ENCODE measurements at places on chromosomes 6 and 20.
A peak's percentile ranks its signal among the peaks of the same experiment; 100 is the strongest.

- no peak for DNase-seq
These were observed 60.4 kb downstream of the SRC start for GRCh38 chr20:37406010-37406998.

DNA sequence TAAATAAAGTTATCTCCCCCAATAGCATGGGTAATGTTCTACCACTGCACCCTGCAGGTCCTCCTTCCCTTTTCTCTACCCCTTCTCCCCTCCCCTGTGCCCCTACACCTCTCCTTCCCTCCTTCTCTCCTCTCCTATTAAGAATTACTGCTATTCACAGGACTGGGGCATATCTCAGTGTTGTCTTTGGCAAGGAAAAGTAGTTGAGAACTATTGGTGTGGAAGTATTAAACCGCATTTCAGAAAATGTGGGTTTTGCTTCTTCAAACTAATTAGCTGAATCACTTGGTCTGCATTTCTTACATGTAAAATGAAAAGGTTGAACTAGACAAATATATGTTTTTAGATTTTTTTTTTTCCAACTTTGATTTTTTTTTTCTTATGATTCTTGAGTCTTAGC lies 296.3 kb downstream of the CDKAL1 start:
- no peak for DNase-seq

DNA sequence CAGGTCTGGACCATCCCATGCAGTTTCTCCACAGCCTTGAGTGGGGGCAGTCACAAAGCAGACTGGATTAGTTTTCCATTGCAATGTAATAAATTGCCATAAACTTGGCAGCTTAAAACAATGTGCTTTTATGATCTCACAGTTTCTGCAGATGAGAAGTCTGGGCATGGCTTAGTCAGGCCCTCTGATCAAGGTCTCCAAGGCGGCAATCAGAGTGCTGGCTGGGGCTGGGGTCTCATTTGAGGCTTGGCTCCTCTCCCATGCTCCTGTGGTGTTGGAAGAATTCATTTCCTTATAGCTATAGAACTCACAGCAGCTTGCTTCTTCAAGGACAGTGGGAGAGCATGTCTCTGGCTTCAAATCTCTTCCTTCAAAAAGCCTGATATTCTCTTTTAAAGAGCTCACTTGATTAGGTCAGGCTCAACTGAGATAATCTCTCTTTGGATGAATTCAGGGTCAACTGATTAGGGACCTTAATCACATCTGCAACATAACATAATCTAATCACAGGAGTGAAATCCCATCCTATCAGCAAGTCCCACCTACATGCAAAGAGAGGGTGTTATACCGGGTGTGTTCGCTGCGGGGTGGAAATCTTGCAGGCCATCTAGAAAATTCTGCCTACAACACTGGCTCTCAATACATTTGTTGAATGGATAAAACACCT lies 77.4 kb upstream of the SULF2 start:
- DNase-seq = no peak

DNA sequence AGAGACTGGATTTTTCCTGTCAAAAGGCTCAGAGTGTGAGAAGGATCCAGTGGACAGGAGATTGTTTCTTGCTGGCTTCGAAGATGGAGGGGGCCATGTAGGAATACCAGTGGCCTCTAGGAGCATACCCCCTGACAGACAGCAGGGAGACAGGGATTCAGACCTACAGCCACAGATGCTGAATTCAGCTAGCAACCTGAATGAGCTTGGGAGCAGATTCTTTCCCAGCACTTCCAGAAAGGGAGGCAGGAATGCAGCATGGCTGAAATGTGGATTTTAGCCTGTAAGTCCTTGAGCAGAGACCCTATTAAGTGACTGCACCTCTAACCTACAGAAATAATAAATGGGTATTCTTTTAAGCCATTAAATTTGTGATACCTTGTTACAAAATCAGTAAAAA lies 44.6 kb downstream of the STXBP5 start:
- DNase-seq = no peak

DNA sequence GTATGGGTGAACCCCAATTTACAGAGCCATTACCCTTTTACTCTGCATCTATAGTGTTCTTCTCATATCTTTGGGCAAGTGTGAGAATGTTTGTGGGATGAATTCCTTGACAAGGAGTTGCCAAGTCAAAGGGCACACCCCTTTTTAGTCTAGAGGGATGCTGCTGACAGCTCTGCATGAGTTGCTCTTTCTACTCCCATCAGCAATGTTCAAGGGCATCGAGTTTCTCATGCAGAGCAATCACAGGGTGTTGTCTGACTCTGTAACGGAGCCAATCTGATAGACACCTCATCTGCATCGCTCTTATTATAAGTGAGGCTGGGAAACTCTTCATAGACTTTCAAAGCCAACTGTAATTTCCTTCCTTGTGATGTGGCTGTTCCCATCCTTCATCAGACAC lies 77.4 kb downstream of the EDN3 start:
- DNase-seq = no peak

GRCh38 chr6:24908650-24909035 lies 27.1 kb downstream of the RIPOR2 start:
- no peak for DNase-seq

- DNase-seq = no peak
These were observed 144.3 kb downstream of the TBC1D7 start for GRCh38 chr6:13184089-13184468.

DNA sequence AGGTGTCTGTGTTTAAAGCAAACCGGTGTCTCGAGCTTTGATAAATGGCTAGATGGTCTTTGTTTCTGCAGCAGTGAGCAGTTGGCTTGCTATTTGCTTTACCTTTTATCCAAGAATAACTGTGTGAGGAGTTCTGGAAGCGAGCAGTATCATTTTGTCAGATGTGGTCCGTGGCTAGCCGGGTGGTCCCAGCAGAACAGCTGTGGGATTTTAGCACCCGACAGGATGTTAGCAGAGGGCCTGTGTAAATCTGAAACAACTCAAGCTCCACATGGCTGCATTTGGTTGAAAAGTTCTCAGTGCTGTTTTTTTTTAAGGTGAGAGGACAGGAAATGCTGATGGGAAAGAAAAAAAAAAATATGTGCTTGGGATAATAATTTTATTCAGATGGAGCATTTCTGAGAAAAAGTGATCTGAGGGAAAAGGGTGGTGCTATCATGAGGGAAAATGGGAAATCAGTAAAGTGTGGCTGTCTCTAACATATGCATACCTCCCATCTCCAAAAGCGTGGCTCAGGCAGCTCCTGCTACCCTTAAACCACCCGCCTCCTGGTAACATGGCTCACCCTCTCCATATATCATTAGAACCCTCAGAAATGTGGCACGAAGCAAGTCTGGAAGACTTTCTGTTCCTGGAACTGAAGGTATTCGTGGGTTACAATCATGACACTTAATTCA lies 215.4 kb downstream of the TSHZ2 start:
- DNase-seq = no peak

GRCh38 chr6:116876107-116876506 lies 935 bp upstream of the RFX6 start:
- no peak for DNase-seq

DNA sequence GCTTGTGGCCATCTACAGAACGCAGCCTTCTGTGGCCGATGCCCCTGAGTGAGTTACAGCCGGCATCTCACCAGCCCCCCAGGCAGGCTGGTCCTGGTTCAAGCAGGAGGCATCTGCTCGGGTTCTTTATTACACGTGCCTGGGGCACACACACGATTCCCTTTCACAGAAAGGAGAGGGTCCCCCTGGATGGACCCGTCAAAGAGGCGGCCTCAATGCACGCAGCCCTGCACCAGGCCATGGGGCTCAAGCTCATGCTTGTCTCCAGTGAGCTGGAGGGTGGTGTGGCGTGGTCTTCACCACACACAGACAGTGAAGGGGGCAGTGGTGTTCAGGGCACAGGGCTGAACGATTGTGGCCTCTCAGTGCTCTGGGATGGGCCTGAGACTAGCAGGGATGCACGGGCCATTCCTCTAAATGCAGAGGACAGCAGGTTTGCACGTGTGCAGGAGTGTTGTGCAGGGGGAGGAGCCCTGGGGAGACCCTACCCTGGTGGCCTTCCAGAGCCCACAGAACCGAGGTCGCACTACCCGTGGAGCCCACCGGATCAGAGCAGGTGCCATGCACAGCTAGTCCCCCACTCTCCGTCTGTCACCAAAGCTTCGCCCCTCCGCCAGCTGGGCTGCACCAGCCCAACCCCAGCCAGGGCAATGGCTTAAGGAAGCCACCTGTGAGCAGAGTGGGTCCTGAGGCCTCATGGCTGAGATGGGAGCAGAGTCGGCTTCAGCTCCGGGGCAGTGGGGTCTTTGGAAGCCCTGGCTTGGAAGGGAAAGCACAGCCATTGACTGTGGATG lies 23.1 kb downstream of the FRMD1 start:
- no peak for DNase-seq

DNA sequence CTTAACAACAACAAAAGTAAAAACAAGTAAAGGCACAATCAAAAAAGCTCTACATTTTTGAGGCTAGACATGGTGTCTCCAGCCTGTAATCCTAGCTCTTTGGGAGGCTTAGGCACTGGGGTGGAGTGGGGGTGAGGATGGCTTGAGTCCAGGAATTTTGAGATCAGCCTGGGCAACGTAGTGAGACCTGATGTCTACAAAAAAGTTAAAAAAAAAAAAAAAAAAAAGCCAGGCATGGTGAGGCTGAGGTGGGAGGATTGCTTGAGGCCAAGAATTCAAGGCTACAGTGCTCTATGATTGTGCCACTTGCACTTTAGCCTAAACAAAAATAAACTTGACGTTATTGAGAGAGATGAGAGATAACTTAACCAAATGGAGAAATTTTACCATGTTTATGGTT lies 60.1 kb downstream of the QKI start:
- DNase-seq = no peak

DNA sequence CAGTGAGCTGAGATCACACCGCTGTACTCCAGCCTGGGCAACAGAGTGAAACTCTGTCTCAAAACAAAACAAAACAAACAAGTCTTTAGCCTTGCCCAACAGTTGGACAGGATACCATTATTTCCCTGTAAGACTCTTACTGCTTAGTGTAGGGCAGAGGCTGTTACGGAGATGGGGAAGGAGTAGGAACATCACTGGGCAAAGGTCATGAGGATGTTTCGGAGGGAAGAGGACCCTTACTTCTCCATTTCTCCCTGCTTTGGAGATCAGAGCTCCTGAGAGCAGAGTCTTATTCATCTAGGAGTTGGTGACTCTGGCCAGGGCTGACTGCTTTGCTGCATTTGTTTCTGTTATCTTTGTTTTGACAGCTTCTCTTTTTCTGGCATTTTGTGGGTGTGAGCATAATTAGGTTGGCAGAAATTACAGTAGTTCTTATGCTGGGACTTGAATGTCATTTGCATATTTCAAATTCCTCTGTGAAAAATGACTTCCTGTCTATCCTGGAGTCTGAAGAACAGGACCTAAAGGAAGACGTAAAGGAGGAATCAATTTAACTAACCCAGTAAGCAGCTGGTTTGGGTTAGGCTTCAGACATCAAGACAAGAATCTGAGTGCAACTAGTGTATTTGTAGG lies 89.0 kb downstream of the CDS2 start:
- DNase-seq = peak; percentile 36

- DNase-seq = no peak
These were observed 52.4 kb upstream of the LYRM2 start for GRCh38 chr6:89690944-89691324.

DNA sequence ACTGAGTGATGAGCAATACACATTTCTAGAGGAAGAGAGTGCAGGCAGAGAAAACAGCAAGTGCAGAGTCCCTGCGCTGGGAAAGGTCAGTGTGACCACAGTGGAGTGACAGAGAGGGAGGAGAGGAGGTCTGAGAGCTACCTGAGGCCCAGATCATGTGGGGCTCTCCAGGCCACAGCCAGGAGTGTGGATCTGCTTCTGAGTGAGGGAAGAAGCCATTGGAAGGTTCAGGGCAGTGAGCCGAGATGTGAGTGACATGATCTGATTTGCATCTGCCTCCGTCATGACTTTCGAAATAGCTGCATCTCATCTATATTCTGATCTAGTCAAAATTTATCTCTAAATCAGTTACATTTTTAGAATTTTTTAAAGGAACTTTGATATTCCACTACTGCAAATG lies 367.1 kb downstream of the PREX1 start:
- DNase-seq = no peak

DNA sequence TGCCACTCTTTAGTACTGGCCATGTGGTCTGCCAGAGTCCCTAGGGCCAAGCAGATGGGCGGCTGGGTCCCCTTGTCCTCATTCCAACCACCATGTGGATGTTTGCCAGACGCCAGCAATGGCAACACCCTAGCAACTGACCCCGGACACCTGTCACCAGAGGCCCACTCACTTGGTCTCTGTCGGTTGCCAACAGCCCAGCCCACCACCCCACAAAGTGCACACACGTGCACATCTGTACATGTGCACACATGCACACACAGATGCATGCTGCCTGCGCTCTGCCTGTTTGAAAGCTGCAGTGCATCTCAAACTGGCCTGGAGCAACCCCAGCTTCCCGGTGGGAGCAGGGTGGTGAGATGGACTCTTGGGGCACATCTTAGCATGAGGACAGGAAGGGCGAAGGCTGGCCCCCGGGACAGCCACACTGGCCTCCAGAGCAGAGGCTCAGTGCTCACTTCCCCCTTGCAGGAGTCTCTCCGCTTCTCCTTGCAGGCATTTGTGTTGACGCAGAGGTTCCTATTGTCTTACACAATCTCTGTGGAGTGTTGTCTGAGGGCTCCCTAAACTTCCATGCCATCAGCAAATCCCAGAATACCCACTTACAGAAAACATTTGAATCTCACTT lies 54.0 kb downstream of the PSMG4 start:
- DNase-seq = no peak

GRCh38 chr6:146281651-146282362 lies 252.9 kb downstream of the GRM1 start:
- DNase-seq = no peak

DNA sequence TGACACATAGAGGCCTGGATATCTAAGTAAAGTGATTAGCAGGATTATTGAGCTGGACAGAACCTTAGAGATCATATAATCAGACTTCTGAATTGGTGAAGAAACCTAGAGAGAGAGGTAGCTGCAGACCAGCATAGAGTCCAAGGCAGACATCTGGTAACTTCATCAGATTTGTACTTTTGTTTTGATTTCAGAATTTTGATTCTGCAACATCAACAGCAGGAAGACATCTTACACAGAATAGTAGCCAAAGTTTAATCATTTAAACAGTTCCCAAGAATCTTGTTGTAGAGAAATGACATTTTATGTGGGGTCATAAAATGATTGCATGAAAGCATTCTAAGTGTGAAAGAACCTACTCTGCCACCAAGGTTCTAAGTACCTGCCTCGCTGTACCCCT lies 39.4 kb downstream of the RPRD1B start:
- no peak for DNase-seq

DNA sequence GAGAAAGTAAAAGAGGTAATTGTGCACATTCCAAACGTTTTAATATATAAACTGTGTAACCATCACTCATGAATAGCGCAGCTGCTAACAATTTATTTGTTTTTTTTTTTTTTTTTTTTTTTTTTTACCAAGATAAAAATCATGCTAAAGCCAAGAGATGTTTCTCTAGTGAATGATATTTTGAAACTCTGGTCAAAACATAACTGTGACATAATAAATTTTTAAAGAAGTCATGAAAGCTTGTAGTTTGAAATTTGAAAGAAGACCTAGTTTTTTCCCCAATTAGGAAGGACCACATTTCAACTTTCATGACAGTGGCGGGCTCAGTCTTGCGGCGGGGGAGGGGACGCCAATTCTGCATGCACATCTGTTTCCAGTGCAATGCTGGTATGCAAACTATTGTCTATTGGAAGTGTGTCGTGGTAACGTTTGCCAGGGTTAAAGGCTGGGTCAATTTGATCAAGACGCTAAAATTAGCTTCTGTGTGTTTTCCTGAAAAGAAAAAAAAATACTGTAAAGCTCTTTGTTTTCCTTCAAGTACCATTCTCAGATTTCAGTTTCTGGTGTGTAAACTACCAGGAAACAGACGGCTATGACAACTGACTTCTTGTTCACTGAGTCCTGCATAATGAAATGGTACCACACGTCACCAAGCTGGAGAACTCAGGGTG lies 211.9 kb downstream of the FOXC1 start:
- no peak for DNase-seq

Data from amniotic epithelial cell (primary cell).